Stimulated activated CD4-positive, alpha-beta T cell treated with anti-CD3 and anti-CD28 coated beads, Interleukin-12 subunit alpha, Interleukin-12 subunit beta, amount 100 ng/mL, for 24 hours (primary cell): ENCODE measurements at places on chromosomes 6 and 20.

GRCh38 chr6:166658115-166658791 lies 31.2 kb upstream of the RPS6KA2 start:
- DNase-seq, result no peak

GRCh38 chr6:25953733-25954132 lies 8.9 kb upstream of the TRIM38 start:
- no peak for DNase-seq

DNA sequence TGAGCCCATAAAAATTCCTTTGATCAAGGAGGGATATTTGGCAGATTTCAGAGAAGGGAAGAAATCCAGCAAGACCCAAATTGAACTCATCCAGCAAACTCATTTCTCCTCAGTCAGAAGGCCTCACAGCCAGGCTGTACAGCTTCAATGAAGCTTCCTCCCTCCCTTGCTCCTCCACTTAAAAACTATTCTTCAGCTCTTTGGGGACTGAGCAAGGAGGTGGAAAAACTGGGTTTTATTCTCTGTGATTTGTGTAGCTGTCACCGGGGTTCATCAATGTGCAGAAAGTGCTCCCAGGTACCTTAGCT lies 158.7 kb upstream of the ZNF184 start:
- DNase-seq, result no peak

GRCh38 chr6:46014046-46014445 lies 1.6 kb downstream of the CLIC5 start:
- no peak for DNase-seq

- DNase-seq, result peak; percentile 67
These were observed 9.7 kb upstream of the HSP90AB1 start for GRCh38 chr6:44237021-44237812.

DNA sequence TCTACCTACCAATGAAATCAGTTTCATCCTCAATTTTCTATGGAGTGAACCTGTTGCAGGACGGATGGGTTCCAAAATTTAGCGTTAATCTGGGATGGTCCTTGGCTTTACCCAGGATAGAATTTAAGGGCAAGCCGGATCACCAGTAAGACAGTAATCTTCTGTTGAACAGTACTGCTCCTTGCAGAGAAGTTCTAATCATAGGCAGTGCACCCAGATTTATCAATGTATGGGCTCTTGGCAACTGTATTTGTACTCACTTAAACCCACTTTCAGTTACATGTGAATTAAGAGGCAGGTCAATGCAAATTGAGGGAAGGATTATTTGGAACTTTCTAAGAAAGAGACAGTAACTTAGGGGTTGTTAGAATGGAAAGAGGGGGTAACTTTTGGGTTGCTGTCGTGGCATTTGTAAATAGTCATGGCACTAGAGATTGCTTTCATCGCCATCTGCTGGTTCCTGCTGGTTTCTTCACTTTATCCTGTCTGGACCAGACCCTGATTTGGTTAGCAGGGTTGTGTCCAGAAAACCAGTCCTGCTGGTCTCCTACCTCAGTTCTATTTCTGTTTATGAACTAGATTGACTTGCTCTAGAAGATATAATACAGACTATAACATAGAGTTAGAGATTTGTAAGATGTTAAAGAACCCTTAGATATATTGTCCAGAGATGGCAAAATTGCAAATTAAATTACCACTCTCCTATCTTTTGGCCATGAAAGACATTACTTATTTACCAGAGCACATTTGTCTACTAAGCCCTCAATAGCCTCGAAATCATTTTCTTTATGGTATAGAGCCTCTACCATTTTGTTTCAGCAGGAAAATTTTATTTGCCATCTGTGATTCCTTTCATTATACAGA lies 646.3 kb downstream of the UTRN start:
- peak; percentile 10 for DNase-seq

DNA sequence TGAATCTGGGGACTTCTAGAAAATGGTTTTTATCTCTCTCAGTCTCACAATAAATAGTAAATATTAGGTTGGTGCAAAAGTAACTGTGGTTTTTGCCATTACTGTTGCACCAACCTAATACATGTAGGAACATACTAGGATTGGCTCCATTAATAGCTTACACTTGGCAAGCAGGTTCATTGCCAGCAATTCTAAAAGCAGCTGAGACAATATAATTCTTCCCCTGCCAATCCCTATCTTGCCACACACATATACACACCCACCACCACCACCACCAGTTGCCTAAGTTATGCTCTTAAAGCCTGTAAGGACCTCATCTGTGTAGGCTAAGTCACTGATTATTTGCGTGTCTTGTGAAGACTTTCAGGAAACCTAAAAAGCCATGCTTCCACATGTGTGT lies 145.1 kb downstream of the KIF16B start:
- no peak for DNase-seq

DNA sequence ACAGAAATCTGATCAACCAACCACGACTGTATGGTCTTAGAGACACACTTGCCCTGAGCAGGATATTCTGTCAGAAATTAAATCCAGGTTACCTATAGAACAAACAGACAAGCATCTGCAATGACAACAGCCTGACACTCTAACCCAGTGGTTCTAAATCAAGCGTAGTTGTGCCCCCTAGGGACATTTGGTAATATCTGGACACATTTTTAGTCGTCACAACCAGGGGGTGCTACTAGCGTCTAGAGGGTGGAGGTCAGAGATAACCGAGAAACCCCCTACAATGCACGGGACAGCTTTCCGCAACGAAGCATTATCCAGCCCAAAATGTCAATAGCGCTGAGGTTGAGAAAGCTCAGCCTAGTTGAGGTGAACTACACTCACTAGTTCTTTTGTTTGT lies 32.3 kb downstream of the ID4 start:
- DNase-seq, result no peak

GRCh38 chr6:106823732-106824351 lies 150.7 kb downstream of the CD24 start:
- no peak for DNase-seq

DNA sequence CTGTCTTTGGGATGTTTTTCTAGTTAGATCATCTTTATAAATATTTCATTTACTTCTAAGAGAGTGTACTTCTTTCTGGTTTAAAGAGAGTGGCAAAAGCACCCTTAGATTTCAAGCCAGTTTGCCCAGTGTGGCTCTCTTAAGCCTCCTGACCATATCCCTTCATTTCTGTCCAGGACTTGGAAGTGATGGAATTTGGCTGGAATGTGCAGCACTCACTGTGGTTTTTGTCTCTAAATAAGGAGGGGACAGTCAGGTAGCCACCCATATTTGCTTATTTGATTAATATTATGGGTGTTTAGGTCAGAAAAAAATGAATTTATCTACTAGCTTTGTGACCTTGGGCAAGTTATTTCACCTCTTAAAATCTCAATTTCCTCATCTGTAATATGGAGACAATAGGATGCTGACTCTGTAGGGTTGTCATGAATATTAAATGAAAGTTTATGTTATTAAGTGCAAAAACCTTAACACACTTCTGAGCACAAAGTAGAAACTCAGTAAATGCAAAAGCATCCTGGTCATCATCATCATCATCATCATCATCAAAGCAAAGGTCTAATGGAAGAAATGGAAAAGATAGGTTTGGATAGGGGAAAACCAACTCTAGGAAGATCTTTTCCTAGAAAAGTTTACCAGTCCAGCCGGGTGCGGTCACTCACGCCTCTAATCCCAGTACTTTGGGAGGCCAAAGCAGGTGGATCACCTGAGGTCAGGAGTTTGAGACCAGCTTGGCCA lies 3.1 kb downstream of the CRYBG1 start:
- DNase-seq, result no peak

- DNase-seq, result peak; percentile 50
These were observed 5.3 kb upstream of the HSPA1B start for GRCh38 chr6:31822036-31822821.

DNA sequence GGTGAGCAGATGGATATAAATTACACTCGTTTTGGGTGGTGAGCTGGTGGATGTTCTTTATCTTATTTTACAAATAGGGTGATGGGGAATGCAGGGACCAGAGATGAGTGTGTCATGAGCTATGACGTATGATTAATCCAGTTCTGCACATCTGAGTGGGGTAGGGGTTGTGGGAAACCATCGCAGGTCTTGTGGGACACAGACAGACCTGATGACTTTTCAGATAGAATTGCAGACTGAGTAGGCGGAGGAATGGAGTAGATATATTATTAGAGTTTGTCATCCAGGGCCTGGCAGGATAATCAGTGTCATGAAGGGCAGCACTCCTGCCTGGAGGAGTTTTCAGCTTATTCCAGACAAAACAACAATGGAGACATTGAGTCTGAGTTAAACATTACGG lies 12.9 kb upstream of the DSP start:
- no peak for DNase-seq

GRCh38 chr6:16683641-16684194 lies 77.5 kb downstream of the ATXN1 start:
- no peak for DNase-seq

DNA sequence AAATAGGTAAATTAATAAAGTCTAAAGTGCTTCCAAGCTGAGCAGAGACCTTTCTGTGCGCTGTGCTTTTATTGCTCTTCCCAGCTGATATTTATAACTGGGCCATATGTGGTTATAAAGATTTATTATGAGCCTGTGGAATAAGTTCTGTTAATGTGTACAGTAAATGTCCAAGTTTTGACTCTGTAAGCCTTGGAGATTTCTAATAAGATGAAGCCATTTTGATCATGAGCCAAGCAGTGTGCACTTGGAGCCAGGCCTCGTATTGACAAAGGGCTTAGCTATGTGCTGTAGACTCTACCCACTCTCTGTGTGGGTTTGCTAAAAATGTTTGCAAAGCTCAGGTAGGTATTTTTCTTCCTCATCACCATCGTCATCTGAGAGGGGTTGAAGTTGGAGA lies 361.1 kb downstream of the FOXA2 start:
- DNase-seq, result no peak

DNA sequence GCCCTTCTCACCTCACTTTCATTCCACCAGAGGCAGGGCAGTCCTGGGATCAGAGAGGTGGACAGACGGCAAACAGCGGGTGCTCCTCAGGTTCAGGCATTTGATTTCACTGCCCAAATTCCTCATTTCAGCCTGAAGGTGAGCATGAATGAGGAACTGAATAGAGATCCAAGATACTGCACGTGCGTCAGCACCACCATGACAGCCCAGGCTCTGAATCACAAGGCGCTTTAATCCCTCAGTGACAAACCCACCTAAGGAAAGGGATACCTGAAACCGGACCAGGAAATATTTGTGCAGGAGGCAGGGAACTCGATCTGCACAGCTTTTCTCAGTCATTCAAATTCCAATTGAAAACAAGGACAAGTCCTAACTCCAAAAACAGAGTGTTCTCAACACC lies 174.8 kb upstream of the HEY2 start:
- DNase-seq, result no peak

DNA sequence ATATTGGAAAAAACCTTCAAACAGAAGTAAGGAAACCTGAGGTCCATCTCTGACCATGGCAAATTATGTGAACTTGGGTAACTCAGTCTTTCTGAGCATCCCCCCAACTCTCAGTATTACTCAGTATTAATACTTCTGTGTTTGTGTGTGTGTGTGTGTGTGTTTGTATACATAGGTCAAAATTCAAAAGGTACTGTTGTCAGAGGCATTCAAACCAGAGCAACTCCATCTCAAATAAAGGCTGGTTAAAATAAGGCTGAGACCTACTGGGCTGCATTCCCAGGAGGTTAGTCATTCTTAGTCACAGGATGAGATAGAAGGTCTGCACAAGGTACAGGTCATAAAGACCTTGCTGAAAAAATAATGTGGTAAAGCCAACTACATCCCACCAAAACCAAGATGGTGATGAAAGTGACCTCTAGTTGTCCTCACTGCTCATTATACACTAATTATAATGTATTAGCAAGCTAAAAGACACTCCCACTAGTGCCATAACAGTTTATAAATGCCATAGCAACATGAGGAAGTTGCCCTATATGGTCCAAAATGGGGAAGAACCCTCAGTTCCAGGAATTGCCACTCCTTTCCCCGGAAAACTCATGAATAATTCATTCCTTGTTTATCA lies 33.3 kb upstream of the SLC22A16 start:
- DNase-seq, result no peak

DNA sequence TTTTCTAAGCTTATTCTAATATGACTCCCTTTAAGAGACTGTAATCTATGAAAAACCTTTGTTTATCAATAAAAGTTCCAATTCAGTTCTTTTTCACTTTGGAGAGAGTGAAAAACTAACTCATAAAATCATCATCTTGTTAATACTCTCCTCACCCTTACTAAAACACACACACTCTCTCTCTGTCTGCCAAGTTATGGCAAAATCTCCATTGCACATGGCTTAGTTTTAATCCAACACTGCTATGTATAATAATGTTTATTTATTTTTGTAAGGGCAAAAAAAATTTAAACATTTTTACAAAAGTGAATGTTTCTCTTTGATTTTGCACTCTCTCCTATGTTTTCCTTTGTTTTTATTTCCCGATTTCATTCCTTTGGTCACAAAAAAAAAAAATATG lies 253.2 kb downstream of the BMP7 start:
- DNase-seq, result no peak

DNA sequence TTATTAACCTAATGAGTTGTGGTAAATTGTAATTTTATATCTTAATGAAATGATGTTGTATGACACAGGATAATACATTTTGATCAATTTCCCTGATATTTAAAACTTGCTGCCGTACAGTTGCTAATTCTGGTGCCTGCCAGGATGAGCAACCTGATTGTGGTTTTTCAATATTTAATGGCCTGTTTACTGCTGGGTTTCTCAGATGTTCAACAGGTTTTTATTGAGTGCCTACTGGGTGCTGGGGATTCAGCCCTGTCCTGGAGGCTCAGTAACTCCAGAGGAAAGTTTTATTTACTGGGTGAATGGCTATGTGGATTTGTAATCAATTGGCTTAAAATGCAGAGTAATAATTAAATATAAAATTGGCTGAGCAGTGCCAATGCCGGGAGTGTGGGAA lies 8.0 kb downstream of the TOX2 start:
- no peak for DNase-seq

DNA sequence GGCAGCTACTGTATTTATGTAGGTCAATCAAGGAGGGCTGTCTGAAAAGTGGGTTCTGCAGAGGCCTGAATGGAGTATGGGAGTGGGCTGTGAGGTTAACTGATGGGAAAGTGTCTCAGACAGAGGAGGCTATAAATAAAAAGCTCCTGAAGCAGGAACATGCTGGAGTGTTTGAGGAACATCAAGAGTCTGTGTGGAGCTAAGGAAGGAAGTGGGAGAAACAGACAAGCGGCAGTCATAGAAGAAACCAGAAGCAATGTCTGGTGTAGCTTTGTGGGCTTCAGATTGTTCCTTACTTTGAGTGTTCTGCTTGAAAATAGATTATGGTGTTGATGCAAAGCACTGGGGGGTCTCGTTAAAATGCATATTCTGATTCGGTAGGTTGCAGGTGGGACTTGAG lies 101.5 kb upstream of the OGFRL1 start:
- DNase-seq, result no peak

- no peak for DNase-seq
These were observed 39.1 kb downstream of the COL12A1 start for GRCh38 chr6:75166773-75167172.

- DNase-seq, result no peak
These were observed 722.2 kb upstream of the EYS start for GRCh38 chr6:66429210-66429609.
